Renal cortical epithelial cell (primary cell): ENCODE measurements at places on chromosomes 4 and X. TPM values are rescaled to one million over a fixed set of nuclear protein-coding genes. Genes with fewer than 3 reads are reported as not detected.
A peak's percentile ranks its signal among the peaks of the same experiment; 100 is the strongest.

- peak; percentile 37 for DNase-seq
Measured at GRCh38 chr4:73275318-73275654, 16.7 kb upstream of the ANKRD17 start.

- DNase-seq: no peak
Measured at GRCh38 chr4:16136827-16137226, 53.0 kb upstream of the PROM1 start.

GRCh38 chrX:85018471-85018870 is 14.8 kb downstream of the APOOL start:
- DNase-seq: no peak

DNA sequence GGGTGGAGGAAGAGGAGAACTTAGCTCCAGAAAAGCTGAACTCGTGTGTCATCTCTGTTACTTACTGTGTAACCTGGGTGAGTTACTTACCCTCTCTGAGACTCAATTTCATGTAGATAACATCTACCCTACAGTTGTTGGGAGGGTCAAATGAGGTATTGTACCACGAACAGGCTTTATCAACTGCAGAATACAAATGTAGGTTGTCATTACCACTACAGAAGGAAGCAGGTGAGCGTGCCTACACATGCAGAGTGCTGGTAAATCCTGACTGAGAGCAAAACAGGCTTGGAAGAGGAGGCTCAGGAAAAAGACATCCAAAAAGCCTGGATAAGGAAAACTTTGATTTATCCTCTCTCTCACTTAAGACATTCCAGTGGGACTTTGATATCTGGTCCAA is 7.2 kb downstream of the PIGA start:
- no peak for DNase-seq

DNA sequence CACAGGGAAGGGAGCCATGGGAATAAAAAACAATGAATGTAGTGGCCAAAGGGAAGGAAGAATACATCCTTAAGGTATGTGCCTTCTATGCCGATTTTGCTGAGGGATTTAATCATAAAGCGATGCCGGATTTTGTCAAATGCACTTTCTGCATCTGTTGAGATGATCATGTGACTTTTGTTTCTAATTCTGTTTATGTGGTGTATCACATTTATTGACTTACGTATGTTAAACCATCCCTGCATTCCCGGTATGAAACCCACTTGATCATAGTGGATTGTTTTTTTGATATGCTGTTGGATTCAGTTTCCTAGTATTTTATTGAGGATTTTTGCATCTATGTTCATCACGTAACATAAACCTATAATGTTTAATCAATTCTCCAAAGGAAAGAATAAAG is 60.0 kb downstream of the SSX7 start:
- no peak for DNase-seq

DNA sequence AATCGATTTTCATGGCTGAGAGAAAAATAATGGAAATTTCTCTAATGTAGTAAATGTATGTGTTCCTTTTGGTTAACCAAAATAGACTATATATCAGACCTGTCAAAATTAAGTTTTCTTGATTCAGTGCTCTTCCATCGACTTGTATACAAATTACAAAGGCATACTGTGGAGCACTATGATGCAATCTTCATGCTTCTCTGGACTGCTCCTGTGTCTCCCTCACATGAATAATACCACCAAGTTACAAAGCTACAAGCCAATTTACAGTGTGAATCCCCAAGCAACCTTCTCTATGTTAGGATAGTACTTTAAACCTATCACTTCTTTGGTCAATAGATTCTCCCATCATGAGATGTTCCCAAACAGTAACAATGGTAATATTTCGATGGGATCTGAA is 577.9 kb downstream of the PPARGC1A start:
- peak; percentile 47 for DNase-seq

GRCh38 chr4:118969359-118969758 is 80.7 kb downstream of the SYNPO2 start:
- peak; percentile 45 for DNase-seq

DNA sequence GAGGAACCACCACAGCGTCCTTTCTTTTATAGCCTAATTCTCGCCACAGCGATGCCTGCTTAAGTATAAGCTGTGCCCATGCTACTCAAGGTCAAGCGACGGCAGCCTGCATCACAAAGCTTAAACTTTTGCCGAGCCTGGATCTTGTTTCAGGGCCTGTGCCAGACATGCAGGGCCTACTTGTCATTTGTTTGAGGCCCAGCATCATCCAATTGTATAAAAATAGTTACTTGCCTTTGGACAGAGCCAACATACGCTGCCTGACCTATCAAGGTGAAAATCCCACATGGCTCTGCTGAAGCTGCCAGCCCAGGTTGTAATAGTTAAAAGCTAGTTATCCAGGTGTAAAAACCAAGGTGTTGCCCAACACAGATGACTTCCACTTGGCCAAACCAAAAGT is 107.1 kb downstream of the TMEM131L start:
- no peak for DNase-seq

- DNase-seq: no peak
Measured at GRCh38 chr4:150479657-150480056, 102.3 kb upstream of the MAB21L2 start.

DNA sequence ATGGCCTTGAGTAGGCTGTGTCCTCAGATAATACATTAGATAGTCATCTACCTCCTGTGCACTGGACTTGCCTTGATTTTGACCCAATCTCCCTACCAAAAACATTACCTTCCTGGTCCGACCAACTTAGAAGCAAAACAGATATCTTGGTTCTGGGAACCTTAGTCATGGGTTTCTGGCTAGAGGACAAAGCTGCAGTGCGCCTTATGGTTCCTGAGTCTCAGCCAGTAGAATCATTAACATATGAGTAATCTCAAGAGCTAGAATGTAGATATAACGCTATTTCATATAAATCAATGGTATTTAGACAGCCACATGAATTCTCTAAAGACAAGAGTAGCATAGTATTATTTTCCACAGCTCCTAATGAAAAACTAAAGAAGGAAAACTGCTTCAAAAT is 83.1 kb downstream of the GRIA3 start:
- DNase-seq: peak; percentile 25

The CYLC1 gene
- total RNA-seq: not detected in 2 replicates

The ACE2 gene
- total RNA-seq: 0.35 and 3.0 TPM in 2 replicates

The MND1 gene
- 2.4 and 9.0 TPM in 2 replicates for total RNA-seq

The FGFR3 gene
- total RNA-seq: 1.4 and 3.7 TPM in 2 replicates

The TCP11X2 gene
- total RNA-seq: not detected in 2 replicates

The TCEAL3 gene
- total RNA-seq: 5.4 and 10.4 TPM in 2 replicates

The FAM47E gene
- total RNA-seq: 1.0 and 5.7 TPM in 2 replicates

The PPP2R2C gene
- total RNA-seq: 0.20 and 2.6 TPM in 2 replicates

The SAGE1 gene
- not detected in 2 replicates for total RNA-seq

The CT45A3 gene
- not detected in 2 replicates for total RNA-seq
